Kidney tubule cell (primary cell): ENCODE measurements at places on chromosomes 11 and 22.

DNA sequence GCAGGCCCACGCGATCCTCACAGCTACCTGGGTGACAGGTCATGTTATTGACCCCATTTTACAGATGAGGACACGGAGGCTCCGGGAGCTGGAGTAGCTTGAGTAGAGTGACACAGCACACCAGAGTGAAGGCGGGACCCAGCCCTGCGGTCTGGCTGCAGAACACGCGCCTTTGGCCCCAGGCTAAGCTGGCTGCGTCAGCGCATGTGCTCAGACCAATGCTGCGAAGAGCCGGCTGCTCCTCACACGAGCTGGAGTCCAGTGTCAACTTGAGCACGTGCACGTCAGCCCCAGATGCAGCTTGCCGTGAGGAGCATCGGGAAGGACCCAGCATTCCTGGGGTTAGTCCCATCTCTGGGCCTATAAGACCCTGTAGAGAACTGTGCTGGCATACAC, 49.9 kb downstream of the SCUBE1 start:
- no peak for DNase-seq

DNA sequence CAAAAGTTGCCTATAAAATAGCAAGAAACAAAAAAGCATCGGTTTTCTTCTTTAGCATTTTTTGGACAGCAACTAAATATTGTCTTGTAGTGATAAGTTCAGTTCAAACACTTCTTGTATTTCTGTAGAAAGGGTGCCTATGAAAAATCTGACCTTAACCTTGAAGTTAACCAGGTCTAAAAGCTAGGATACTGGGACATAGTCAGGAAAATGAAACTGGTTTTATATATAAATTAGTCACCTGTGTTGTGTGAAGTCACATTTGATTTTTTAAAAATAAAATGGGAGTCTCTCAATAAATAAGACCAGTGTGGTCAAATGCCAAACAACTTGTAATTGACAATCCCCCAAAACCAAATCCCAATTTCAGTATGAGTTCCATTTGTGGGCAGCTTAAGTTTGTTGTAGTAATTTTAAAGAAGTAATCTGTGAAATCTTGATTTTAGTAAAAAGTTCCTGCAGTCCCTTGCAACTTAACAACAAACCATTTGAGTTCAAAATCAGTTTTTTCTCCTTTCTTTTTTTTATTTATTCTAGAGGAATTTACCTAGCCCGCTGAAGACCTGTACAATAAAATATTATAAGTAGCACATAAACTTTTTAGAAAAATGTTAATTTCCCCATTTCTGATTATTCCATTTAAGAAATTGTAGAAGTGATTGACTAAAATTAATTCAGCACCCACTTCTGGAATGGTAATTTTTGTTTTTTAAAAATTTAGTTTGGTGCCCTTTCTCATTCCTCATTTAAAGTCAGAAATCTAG, 84.5 kb upstream of the PPARA start:
- DNase-seq = peak; percentile 1

- DNase-seq = no peak
Observed at GRCh38 chr11:9396752-9397151, 12.3 kb downstream of the IPO7 start.

DNA sequence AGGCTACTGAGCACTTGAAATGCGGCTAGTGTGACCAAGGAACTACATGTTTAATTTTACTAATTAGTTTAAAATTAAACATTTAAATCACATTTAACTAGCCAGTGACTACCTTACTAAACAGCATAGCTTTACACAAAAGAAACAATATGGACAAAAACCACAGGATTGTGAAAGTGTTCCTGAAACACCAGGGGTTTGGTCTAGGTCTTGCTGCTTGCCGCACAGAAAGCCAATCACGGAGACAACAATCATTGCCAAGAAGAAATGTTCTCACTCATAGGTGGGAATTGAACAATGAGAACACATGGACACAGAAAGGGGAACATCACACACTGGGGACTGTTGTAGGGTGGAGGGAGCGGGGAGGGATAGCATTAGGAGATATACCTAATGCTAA, 309.5 kb downstream of the C11orf87 start:
- DNase-seq = no peak

DNA sequence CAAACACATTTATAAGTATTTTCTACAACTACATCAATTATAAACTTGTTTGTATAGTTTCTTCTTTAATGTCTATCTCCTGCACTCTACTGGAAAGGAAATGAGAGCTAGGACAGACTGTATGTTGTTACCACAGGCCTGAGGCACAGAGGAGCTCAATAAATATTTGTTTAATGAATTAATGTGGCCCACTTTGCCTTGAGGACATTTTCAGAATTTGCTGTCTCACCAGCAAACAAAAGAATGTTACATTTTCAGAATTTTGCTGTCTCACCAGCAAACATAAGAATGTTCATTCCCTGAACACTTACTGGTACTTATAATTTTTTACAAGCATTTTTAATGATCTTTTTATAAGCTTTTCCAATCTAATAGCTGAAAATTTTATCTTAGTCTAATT, 41.9 kb upstream of the WNT7B start:
- no peak for DNase-seq

DNA sequence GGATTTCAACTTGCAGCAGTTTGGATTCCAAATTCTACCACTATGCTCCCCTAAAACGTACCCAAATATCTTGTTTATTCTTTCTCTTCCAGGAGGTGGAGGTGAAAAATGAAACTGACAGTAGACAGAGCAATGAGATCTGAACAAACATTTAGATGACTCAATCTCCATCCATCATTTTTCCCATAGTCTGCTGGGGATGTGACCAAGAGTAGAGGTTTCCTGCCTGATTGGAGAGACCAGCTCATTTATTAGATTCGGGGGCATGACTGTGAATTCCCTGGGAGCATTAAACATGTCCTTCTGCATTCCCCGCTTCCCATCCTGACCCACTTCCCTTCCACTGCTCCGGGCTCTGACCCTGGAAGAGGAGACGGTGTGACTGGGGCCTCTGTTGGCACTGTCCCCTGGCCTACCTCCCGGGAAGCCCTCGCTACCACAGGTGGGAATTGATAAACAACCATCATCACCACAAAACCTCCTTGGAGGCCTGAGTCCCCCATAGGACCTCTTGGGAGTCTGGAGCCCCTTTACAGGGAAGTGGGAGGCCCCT, 20.3 kb downstream of the DKK3 start:
- peak; percentile 85 for DNase-seq

DNA sequence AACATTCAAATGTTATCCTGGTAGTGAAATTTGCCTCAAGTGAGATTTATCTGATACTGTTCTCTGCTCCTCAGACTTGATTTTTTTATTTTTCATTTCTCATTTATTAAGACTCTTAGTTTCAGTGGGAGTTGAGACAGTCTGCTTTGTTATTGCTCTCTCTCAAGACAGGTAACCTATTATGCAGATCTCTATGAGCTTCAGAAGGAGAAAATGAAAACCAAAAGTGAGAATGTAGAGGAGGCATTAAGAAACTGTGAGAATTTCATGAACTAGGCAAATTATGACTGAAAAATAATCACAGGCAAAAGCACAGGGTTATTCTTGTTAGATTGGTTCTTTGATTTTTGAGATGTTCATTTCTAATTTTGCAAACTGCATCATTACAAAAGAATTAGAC, 290.0 kb upstream of the CHORDC1 start:
- no peak for DNase-seq

DNA sequence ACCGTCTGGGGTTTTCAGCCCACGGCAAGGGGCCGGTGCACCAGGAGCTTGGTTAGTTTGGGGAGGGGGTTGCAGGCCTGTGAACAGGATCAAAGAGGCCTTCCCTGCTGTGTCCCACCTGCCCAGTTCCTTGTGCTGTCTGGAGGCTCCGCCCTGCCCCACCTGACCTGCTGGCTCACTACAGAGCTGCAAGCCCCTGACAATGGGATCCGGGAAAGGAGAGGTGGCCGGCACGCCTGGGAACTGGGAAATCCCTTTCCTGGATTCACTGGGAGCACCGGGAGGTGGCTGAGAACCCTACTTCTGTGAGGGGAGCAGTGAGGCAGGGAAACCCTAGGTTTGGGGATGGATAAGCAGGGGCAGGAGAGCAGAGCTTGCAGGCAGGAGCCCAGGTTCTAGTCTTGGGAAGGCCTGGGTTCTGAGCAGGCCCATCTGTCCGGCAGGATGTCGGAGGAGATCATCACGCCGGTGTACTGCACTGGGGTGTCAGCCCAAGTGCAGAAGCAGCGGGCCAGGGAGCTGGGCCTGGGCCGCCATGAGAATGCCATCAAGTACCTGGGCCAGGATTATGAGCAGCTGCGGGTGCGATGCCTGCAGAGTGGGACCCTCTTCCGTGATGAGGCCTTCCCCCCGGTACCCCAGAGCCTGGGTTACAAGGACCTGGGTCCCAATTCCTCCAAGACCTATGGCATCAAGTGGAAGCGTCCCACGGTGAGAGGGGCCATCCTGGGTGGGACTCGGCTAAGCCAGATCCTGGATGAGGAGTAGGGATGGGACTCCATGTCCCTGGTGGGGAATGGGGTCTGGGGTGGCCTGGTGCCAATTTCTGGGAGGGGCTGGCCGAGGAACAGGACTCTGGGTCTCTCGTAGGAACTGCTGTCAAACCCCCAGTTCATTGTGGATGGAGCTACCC, 786 bp downstream of the CAPN1 start:
- peak; percentile 71 for DNase-seq

DNA sequence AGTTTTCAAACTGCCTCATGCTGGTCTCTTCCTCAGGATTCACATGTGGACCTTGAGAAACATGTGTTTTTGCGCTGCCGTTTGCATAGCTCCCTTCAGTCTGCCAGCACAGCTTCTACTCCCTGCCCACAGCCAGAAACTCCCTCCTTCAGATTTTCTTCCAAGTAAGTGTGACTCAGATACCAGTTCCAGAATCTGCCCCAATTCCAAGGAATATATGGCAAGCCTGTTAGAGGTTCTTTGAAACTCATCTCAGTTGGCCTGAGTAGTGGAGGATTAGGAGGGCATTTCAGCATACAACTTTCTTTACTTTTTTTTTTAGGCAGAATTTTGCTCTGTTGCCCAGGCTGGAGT, 67.1 kb downstream of the SNX19 start:
- DNase-seq = peak; percentile 23

GRCh38 chr11:38438091-38438490, 1840.1 kb upstream of the RAG2 start:
- DNase-seq = no peak

DNA sequence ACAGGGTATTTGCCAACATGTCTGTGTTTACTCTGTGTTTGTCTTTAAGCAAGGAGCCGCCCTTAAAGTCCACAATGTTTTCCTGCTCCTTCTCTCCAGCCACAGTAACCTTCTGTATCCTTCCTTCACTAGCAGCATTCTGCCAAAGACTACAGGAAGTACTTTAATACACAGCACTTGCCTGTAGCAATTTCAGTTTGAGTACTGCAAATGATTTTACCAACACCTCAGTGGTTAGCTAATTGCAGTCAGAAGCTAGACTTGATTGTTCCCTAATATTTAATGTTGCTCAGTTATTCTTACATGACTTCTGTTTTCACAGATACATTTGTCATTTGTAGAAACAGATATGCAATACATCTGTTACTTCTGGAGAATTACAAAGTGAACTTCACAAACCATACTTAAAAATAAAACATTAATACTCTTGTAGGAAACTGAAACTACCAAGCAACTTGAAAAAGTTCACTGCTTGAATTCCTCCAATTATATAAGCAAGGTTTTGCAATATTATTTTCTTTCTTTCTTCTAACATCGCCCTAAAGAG, 69.1 kb downstream of the FCHSD2 start:
- DNase-seq = peak; percentile 11
